ENCODE measurements at places on chromosomes 7 and 10.

DNA sequence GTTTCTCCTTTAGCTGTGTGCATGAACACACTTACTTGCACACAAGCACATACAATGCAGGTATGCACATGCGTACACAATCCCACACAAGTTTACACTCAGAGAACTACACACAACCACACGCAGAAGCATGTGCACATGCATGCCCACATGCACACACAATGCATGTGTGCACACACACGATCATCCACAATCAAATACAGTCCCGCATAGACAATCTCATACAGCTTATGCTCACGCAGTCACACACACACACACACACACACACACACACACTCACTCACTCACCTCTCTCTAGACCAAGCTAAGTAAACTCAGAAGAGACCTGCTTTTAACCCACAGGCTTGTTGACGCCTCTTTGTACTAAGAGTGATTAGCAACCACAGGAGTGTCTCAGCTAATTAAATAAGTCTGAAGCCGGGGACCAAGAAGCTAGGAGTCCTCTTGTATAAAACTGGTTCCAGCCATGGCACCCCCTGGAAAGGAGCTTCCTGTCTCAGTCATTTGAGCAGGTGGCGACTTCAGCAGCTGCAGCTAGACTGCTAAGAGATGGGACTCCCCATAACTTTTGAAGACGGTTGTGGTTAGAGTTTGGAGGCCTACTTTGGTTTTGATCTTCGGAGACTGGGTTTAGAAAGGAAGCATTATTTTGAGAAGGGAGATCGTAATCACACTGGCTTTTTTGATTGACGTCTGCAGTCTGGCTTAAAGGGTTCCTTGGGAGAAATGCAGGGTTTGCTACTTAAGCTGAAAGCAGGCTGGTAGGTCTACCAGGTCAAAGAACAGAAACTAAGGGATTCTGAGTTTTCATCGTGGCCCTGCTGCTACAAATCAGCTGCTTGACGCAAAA lies 82.3 kb upstream of the ADRB1 start:
- peak; percentile 96 for DNase-seq

GRCh38 chr7:33796538-33796937 lies 108.8 kb upstream of the BMPER start:
- no peak for DNase-seq

GRCh38 chr7:140478246-140479061 lies 851 bp downstream of the MKRN1 start:
- peak; percentile 93 for DNase-seq

DNA sequence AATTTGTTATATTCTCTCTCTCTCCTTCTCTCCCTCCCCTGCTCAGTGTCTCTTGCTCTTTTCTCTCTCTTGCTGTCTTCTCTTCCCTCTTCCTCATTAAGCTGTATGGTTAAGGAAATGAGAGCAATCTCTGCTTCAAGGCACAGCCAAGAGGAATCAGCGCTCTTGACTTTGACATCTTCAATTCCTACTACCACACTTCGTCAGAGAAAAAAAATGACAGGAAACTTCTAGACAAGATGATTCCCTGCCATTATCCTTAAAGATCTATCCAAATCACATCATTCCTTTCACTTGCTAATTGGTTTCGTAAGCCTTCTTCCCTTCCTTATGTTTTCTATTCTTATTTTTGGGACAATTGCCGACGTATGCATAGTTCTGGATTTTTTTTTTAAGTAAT lies 425.0 kb downstream of the KCNMA1 start:
- no peak for DNase-seq

GRCh38 chr10:29917311-29917710 lies 142.1 kb downstream of the JCAD start:
- DNase-seq = no peak

DNA sequence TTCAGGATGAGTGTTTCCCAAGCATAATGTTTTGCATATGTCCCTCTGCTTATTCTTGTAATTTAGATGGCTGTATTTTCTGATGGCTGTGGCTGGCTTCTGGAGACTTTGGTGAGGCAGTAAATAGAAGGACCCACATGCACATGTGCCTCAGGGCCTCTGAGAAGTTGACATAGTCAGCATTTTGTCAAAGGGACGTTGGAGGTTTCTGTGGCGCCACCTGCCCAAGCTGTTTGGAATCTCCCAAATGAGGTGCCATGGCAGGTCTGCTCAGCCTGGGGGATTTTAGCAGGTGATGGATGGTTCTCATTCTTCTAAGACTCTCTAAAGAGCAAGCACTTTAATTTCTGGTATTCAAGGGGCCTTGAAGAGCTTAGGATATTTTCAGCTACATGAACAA lies 29.8 kb downstream of the C10orf120 start:
- no peak for DNase-seq

DNA sequence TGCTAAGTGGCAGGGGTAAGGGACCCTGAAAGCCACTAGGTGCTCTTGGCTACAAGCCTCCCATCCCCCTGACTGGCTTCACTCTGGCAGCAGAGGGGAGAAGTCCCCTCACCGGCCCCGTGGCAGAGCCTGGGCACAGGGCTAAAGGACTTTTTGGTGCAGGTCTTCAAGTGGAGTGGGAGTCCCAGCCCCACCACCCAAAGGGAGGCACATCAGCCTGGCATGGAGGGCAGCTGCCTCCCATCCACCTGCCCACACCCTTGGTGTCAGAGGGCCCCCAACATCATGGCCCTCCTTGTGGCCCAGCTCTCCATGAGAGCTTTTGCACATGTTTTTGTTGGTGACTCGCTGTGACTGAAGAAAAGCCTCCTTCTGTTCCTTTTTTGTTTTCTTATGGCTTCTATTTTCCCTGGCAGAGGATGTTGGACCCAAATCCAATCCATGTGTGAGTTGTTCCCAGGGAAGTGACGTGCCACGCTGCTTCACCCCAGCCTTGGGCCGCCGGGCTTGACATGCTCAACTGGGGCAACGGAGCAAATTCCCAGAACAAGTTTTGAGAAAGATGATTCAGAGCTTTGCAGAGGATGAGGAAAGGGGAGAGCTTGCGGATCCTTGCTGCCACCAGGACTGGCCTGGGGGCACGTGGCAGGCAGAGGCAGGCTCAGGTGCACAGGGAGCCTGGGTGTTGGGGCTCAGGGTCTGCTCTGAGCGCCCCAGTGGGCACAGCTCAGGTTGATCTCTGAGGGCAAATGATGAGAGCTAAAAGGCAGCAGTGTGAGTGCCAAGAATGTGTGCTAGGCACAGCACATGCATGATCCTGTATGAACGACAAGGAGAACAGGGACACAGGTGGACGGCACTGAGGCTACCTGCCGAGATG lies 1.9 kb upstream of the AEBP1 start:
- DNase-seq = no peak

- DNase-seq = peak; percentile 25
These were observed 29.1 kb downstream of the NUDCD3 start for GRCh38 chr7:44461387-44461786.

- no peak for DNase-seq
These were observed 53.8 kb upstream of the SAMD8 start for GRCh38 chr10:75057680-75058079.

DNA sequence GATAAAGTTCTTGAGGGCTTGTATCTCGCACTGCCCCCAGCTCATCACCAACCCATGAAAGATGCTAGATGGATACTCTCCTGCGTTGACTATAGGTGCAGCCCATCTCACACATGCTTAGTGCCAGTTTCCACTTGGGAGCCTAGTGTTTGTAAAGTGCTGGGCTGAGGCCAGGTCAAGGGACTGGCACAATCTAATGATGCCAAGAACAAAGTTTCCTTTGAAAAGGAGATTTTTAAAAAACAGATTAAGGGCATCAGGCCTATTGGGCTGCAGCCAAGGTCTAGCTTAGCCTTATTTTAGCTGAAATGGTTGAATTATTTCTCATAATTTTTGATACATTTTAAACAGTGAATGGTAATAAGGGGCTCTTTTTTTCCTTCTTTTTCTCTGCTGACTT lies 259.0 kb downstream of the ADRA2A start:
- no peak for DNase-seq

DNA sequence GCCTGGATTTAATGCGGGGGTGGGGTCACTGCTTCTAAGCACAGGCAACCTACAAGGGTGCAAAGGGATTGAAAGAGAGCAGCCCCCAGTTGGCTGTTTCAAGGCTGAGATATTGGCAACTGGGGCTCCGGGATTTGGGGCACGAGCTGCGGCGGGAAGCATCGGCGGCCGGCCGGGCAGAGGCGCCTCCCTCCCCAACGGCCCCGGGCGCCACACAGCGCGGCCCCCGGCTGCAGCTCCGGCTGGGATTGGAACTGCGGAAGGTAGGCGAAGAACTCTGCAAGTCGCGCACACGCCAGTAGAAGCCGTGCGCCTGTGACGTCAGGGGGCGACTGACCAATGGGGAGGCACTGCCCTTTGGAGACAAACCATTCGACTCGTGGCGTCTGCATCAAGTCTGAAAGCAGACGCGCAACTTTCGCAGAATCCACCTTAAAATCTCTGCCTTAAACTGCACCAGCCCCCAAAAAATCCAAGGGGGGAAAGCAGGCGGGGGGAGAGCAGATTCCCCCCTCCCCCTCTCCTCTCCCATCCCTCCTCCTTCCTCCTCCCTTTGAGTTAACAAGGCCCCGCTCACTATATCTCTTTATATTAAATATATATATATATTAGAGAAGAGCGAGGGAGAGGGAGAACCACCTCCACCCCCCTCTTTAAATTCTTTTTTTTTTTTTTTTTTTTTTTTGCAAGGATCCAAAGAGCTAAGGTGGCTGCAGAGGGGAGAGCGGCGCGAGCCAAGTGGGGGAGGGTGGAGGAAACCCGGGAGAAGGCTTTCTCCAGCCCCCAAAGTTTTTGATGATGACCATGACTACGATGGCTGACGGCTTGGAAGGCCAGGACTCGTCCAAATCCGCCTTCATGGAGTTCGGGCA lies at the start of gene DLX6:
Gene DLX6, plus strand, starts transcription at position 371 of the 872 bp plus-strand sequence. Its CDS starts 425 bp downstream, at position 796.
- DNase-seq = no peak

GRCh38 chr7:134854816-134855215 lies 75.4 kb downstream of the CALD1 start:
- peak; percentile 20 for DNase-seq

DNA sequence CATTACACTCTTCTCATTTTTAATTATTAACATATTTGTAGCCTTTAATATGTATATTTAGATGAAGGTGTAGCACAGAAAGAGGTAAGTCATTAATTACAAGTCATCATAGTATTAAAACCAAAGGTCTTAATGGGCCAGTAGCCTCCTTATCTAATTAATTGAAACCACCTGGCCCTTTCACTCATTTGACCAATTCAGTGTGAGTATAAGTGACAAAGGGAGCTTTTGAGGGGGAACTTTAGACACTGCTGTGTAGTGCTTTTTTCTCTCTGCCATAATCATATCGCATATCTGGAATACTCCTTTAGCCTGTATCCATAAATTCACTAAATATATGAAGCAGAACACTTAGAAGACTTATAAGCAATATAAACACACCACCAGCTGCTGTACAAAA lies 562.9 kb upstream of the POT1 start:
- no peak for DNase-seq

- DNase-seq = no peak
These were observed 1.5 kb upstream of the TRAPPC14 start for GRCh38 chr7:100160067-100160466.

- DNase-seq = no peak
These were observed 57.6 kb downstream of the LYZL1 start for GRCh38 chr10:29346296-29347001.

- no peak for DNase-seq
These were observed 1.9 kb downstream of the LRRC72 start for GRCh38 chr7:16528520-16528919.

- DNase-seq = no peak
These were observed 16.5 kb downstream of the MYPN start for GRCh38 chr10:68125772-68126171.

DNA sequence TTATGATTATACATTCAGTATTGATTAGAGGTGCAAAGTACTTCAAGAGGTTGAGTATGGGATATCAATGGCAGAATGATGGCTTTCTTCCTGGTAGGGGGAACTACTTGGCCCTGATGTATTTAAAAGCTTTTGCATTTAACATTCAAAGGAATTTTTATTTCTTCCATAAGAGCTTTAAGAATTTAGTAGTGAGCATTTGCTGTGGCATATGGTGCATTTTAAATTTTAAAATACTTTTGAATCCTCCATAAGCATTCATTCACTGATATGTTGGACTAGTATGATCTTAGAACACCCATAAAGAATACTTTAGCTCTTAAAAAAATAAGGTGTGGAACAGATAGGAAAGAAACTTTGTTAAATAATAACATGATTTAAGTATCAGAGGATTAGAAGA lies 191.9 kb upstream of the PPP1R3A start:
- no peak for DNase-seq
